ENCODE measurements at places on chromosomes 3 and 15.

- DNase-seq: peak; percentile 40
Observed at GRCh38 chr15:44711743-44712345, 527 bp downstream of the B2M start.

DNA sequence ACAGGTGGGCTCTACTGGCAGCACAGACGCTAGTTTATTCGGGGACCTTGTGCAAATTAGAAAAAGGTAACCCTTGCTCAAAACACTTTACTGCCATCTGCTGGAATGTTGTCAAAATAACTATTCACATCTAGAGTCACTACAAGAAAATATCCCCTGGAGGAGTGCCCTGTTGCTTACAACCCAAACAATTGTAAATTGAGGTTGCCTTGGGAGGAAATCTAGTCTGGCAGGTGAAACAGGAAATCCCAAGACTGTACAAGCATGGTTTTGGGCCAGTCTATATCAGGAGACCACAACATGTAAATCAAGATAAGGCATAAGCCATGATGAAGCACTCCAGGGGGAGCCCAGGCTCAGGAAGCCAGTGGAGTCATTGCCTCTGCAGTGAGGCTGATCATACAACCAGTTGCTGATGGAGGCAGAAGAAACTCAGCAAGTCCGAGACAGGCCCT, 136.8 kb upstream of the ACP3 start:
- DNase-seq: peak; percentile 38

DNA sequence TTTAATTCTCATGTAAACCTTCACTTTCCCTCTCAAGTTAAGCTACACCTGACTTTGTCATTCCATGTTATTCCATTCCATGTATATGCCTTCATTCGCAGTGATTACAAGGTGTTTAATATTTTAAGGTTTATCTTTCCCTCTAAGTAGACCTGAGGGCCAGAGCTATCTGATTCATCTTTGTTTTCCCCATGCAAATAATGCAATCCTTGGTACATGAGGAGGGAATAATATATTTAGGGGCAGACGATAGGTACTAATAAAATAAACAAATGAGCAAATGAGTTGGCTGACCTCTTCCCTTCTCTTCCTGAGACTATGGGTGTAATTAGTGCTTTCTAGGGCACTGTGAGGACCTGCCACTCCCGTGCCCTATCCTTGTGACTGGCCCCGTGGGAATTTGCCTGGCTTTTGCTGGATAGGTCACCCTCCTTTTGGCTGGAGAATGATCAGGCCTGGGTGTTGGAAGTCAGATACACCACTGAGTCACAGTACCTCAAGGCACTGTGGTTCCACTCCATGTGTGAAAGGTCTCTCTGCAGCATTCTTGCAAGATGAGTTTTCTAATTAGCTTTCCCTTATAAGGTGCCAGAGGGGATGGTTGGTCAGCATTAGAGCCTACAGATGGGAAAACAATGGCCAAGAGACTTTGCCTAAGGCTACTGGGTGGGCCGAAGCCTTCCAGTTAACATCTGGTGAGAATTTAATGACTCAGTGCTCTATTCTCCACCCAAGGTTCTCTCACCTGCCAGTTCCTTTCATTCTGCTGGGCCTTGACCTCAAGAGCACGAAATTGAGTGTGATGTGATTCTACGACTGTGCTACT, 183.2 kb downstream of the P3H2 start:
- no peak for DNase-seq

- DNase-seq: no peak
Observed at GRCh38 chr15:63344731-63345390, 36.8 kb downstream of the CA12 start.

GRCh38 chr3:107753494-107753893, 230.7 kb downstream of the BBX start:
- DNase-seq: peak; percentile 31

- DNase-seq: no peak
Observed at GRCh38 chr3:56282341-56282740, 185.9 kb downstream of the ERC2 start.

DNA sequence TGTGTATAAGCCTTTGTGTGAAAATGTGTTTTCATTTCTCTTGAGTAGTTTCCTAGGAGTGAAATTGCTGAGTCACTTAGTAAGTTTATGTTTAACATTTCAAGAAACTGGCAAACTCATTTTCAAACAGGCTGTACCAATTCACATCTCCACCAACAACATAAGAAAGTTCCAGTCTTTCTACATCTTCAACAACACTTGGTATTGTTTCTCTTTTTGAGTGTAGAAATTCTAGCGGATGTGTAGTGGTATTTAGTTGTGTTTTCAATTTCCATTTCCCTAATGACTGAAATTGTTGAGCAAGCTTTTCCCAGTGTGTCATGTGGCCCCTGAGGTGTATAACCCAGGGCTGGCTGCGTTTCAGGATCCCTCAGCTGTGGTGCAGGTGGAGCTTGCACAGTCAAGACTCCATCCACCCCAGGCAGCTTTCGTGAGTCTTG, 258.5 kb downstream of the PDCD6IP start:
- no peak for DNase-seq

DNA sequence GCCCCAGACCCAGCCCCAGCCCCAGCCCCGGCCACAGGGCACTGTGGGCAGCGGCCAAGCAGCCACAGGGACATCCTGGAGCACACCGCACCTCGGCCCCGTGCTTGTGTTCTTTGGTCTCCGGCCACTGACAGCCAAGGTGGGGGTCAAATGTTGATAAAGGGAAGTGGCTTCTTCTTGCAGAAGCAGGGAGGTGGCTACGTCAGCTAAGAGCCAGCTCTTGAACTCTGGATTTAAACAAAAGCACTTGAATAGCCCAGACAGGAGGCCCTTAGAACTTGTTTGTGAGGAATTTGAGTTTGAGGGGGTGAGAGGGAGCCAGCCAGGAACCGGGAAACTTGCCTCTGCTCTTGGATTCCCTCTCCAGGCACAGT, 135.8 kb upstream of the ABHD17C start:
- DNase-seq: no peak

GRCh38 chr3:136263251-136263650, 13.1 kb downstream of the PCCB start:
- DNase-seq: no peak

DNA sequence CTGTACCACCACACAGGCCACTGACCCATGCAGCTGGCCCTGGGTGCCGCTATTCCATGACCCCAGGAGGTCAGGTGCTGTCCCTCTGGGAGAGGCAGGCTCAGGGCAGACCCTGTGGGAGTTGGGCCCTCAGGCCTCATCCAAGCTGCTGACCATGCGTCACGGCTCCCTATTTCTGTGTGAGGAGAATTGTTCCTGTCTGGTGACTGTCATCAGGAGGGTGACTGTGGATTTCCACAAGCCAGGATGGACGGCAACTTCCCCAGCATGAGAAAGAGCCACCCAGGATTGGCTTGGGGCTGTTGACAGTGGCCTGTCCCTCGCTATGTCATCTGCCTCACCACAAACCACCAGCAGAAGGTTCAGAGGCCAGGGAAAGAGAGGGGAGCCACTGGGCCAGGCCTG, 41.4 kb downstream of the ZDHHC19 start:
- DNase-seq: no peak

DNA sequence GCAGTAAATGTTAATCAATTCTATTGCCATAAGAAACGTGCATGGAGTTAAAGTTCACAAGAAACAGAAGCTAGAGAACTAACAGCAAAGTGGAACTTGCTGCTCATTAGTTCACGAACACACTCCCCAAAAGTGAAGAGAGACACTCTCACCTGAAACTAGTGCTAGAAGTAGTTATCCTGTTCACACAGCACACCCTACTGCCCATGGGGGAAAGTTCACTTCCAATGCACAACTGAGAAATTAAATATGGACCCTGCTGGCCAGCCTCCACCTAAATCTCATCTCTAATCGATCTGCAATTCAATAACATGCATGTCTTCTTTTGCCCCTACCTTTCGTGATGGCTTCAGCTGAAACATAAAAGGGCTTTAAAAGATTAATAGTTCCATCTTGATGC, 39.4 kb upstream of the FRMD4B start:
- peak; percentile 36 for DNase-seq

GRCh38 chr3:120341658-120342346, 7.4 kb downstream of the LRRC58 start:
- no peak for DNase-seq

- DNase-seq: no peak
Observed at GRCh38 chr3:123481071-123481470, 32.2 kb upstream of the ADCY5 start.

- DNase-seq: no peak
Observed at GRCh38 chr3:150755902-150756301, 7.1 kb downstream of the SIAH2 start.

GRCh38 chr3:158520433-158520832, 50.6 kb upstream of the MLF1 start:
- DNase-seq: no peak

GRCh38 chr3:69092030-69092516, 7.3 kb downstream of the ARL6IP5 start:
- no peak for DNase-seq

DNA sequence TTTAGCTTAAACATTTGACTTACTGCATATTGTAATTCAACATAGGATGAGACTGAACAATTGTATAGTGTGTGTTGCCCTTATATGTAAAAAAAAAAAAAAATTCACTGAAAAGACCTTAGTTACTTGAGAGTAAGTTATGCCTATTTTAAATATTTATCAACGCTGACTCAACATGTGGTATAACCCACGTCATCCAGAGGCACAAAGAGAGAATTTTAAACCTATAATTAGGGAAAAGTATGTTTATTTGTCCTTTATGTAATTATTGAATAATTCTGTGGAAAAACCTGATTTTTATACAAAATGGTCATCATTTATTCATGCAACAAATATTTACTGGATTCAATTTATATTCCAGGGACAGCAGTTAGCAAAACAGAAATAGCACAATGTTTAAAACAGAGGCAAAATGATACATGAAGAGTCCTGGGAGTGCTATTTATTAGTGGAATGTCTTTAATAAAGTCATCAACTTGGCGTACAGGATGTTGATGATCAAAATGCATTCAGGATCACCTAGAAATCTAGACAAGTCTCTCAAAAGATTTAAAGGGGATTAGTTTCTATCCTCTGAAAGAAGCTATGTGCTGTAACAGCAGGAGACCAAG, 223.7 kb downstream of the PCCB start:
- no peak for DNase-seq

- no peak for DNase-seq
Observed at GRCh38 chr3:146359841-146360240, 108.9 kb upstream of the PLSCR4 start.

GRCh38 chr15:80819001-80819400, 39.8 kb downstream of the CEMIP start:
- no peak for DNase-seq

- DNase-seq: no peak
Observed at GRCh38 chr3:141431411-141432378, 55.1 kb upstream of the RASA2 start.

GRCh38 chr15:72174551-72175165, 22.9 kb downstream of the GRAMD2A start:
- DNase-seq: no peak

DNA sequence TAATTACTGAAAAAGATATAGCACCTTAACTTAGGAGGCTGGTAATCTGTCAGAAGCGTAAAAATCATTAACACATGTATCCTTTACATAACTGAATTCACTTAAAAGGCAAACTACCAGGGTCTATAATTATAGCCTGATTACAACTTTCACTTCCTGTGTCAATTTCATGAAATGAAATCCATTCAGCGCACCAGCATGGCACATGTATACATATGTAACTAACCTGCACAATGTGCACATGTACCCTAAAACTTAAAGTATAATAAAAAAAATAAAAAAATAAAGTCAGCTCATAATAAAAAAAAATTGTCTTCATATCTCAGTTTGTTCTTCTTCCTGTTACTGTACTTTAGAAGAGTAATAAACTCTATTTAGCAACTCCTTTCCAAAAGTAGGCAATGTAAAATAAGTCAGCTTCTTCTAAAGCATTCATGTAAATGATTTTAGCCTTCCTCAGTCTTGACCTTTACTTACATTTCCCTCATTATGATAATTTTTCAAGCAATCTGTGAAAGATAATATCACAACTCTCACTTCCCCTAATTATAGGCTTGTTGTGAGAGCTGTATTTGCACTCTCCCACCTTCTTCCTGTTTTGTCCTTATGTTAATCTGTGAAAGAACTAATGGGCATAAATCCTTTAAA, 50.1 kb downstream of the KBTBD8 start:
- no peak for DNase-seq

DNA sequence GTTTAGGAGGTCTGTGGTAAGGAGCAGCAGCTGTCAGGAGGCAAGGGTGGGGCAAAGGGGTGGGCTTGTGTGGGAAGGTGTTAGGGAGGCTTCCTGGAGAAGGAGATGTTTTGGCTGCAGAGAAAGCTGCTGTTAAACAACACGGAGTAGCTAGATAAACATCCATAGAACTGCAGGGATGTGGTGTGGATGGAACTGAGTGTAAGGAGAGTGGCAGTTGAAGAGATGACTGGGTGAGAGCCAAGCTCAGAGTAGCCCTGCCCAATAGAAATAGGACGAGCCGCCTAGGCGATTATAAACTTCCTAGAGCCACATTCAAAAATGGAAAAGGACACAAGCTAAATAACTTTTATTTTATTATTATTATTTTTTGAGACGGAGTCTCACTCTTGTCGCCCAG, 19.9 kb downstream of the RPLP1 start:
- no peak for DNase-seq

- peak; percentile 24 for DNase-seq
Observed at GRCh38 chr15:80418892-80419537, 14.8 kb downstream of the ARNT2 start.

DNA sequence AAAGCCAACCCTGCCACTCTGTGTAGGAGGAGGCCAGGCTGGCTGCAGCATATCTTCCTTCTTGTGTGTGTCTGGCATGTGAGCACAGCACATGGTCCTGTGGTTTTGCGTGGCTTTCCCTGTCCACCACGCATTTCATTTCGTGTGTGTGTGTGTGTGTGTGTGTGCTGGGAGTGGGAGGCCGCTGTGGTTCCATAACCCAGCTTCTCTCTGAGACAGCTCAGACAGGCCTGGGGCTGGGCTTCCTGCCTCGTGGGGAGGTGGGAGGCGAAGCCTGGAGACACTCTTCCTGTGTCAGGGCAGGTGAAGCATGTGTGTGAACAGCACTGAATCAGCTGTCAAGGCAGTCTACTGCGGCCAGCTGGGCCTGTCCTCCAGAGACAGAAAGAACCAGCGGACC, 16.0 kb upstream of the MRPS22 start:
- DNase-seq: no peak

DNA sequence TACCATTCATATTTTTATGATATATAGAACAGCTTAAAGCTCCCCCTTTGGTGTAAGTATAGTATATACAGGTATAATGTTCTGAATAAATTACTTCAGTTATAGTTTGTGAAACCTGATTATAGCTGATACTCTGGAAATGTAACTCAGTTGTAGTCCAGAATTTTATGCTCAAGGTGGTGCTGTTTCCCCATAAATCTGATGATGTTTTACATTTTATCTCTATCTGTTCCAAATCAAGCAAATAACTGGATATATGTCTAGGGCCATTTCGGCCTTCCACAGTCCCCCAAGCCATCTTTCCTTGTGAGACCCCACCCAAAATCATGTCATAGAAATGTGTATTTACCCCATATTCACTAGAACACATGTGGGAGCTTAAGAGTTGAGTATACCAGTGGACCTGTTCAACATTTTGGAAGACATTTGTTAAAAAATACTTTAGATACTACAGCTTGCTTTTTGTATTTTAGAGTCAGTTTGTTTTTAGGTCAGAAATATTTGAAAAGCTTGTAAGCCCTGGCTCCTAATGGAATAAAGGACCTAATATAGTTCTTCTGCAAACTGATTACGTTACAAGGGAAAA, 107.1 kb downstream of the ATG7 start:
- peak; percentile 84 for DNase-seq
